SK-N-SH (cell line): ENCODE measurements at places on chromosomes 11 and 22. TPM values are rescaled to one million over a fixed set of nuclear protein-coding genes. Genes with fewer than 3 reads are reported as not detected.

- DNase-seq = no peak
These were observed 185.2 kb downstream of the GRIK4 start for GRCh38 chr11:120696597-120697218.

DNA sequence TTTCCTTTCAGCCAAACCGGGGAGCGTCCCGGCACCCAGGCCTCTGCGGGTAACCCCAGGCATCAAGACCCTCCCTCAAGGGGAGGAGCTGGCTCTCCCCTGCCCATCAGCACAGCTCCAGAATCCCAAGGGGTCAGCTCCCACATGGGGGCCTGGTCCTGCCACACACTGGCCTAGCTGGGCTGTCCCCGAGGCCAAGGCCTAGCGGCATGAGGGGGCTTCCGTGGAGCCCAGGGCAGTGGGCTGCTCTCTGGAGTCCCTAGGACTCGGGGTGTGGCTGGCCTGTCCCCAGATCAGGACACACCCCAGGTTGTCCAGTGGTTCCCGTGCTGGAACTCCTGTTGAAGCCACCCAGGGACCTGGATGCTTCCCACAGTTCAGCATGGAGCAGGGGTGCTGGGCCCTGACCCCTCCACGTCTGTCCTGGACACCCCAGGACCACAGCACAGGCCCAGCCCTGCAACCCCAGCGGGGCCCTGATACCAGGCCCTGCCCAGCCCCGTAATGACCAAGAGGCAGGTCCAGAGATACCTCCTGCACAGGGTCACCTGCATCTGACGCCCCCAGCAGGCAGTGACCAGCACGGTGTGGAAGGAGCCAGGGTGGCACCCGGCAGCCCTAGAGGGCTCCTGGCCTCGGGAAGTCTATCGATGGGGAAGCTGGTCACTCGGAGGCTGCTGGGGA is 5.5 kb downstream of the HRAS start:
- no peak for DNase-seq

DNA sequence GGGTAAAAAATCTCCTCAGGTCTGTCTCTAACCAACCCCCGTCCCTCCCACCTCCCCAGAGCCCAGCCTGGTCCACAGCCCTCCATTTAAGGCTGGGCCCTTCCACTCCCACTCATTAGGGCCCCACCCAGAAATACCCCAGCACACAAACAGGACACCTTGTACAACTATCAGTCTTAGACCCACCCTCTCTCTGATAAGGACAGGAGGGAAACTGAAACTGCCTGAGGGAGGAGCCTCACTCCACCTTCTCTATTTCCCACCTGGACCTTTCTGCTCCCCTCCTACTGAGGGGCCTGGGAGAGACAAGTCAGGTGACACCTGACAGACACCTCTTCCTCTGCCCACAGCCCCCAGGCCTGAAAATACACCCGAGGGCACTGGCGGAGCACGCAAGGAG is 90.2 kb downstream of the PLEKHA7 start:
- DNase-seq = no peak

The BDNF gene
- polyA plus RNA-seq = 21.3 and 24.4 TPM in 2 replicates

The NFAM1 gene
- polyA plus RNA-seq = 0.02 TPM in 1 of 2 replicates, not detected in the other

GRCh38 chr11:122756417-122756816 is 81.9 kb upstream of the CRTAM start:
- DNase-seq = no peak

GRCh38 chr11:6638429-6638828 is 17.2 kb downstream of the DCHS1 start:
- DNase-seq = no peak

DNA sequence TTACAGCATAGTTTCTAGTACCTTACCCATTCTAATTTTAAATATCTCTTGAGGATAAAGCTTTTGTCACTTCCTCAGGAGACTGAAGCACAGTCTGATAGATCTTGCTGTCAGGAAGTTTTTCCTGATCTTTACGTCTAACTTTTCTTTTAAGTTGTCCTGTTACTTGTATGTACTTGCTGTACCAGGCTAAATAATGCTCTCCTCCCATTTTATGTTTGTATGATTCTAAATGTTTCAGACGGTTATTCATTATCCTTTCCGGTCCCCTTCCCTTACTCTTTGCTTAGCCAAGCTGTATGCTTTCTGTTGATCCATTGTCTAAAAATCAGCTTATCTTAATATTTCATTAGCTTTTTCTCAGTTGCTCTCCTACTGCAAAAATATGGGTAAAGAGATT is 6.0 kb downstream of the ARHGEF12 start:
- no peak for DNase-seq

GRCh38 chr22:20439556-20439927 is 1.9 kb upstream of the SCARF2 start:
- no peak for DNase-seq

DNA sequence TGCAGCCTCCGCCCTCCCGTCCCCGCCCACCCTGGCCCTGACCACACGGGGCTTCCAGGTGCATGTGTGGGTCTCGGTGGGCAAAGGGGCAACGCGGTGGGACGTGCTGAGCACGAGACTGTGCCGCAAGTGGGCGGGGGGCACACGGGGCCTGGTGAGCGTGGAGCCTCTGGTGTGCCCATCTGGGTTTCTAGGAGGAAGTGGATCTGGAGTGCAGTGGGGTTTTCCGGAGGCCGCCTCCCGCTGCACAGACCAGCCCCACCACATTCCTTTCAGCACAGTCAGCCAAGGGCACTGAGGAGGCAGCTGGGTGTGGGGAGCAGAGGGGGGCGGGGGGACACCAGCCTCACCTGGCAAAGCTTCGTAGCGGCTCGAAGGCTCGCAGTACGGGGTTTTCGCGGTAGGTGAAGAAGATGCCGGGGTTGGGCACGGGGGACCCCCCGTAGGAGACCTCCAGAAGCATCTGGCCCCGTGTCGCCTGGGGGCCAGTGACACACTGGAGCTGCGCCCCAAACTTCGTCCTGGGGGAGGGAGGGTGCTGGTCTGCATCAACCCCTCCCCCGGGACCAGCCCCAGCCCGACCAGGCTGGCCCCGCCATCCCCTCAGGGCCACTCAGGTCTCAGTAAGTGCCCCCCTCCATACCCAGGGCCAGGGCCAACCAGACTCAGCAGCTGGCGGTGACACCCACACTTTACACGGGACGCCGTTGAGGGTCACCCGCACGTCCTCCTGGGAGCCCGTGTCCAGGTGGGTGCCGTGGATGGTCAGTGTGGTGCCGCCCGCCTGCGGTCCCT is 12.4 kb upstream of the MAPK11 start:
- no peak for DNase-seq

DNA sequence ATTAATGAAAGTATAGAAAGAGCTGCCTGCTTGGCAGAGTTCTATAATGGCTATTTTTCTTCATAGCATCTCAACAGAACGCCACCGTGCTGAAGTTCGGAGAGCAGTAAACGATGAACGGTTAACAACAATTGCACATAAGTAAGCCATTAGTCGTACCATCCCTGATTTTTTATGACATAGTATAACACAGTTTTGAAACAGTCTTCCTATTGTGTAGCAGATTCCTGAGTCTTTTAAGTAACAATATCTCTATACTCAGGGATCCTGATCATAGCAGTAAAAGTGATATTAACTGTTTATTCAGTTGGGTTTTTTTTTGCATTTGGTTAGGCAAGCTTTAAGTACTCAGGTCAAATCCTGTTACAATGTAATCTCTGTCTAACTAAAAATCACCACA is 8.4 kb downstream of the EMSY start:
- DNase-seq = no peak

- DNase-seq = no peak
These were observed 767.5 kb downstream of the JRKL start for GRCh38 chr11:97157221-97157740.

The OR51B4 gene
- polyA plus RNA-seq = 0.07 and 0.29 TPM in 2 replicates

- DNase-seq = no peak
These were observed 7.3 kb downstream of the ASCL2 start for GRCh38 chr11:2263071-2263565.

The CCDC157 gene
- 5.8 and 7.9 TPM in 2 replicates for polyA plus RNA-seq

- peak; percentile 54 for DNase-seq
These were observed 706 bp upstream of the SCYL1 start for GRCh38 chr11:65524014-65524740.

GRCh38 chr22:19869497-19870152 is 15.0 kb upstream of the GNB1L start:
- DNase-seq = no peak

DNA sequence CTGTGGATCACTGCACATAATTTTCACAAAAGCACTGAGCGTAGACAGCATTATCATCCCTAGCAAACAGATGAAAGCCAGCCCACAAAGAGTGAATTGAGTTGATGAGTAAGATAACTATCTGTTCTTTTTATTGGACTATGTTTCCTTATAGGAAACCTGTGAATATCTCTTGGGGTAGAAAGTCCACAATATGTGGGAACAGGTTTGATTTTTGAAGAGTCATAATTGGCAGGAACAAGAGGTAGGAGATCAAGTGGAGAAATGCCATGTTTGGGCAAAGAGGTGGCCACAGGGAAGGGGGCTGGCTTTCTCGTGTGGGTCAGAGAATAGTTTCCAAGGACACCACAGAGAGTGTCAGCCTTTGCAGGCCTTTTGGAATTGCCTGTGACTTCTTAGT is 23.9 kb downstream of the OR51E2 start:
- no peak for DNase-seq

DNA sequence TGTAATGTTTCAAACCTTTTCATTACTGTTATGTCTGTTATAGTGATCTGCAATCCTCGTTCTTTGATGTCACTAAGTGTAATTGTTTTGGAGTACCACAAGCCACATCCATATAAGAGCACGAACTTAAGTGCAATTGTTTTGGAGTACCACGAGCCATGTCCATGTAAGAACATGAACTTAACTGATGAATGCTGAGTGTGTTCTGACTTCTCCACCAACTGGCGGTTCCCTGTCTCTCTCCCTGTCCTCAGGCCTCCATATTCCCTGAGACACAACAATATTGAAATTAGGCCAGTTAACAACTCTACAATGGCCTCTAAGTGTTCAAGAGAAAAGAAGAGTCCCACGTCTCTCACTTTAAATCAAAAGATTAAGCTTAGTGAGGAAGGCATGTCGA is 23.5 kb downstream of the TESMIN start:
- no peak for DNase-seq
